ENCODE measurements at places on chromosomes 12 and 14.

DNA sequence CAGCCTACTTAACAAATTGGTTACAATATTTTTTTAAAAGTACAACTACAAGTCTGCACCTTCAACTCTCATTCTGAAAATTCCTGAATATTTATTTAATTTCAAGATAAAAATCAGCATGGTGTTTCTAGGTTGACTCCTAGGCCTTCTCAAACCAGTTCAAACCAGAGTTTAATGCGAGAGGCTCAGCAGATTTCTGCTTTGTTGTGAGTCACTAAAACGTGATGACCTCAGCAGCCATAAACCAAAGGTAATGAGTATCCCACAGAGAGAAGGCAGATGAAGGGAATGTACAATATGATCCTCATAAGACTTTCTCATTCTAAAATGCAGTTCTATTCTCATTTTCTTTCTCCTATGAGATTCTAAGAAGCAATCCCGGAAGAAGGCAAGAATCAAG is 1.5 kb downstream of the PRDM4 start:
- peak; percentile 76 for DNase-seq

- peak; percentile 90 for DNase-seq
These were observed 54.9 kb downstream of the VWF start for GRCh38 chr12:6069437-6070093.

- DNase-seq, result no peak
These were observed 87.9 kb downstream of the PHLDA1 start for GRCh38 chr12:75943730-75944096.

GRCh38 chr12:116790066-116790465 is 52.0 kb downstream of the RNFT2 start:
- no peak for DNase-seq

DNA sequence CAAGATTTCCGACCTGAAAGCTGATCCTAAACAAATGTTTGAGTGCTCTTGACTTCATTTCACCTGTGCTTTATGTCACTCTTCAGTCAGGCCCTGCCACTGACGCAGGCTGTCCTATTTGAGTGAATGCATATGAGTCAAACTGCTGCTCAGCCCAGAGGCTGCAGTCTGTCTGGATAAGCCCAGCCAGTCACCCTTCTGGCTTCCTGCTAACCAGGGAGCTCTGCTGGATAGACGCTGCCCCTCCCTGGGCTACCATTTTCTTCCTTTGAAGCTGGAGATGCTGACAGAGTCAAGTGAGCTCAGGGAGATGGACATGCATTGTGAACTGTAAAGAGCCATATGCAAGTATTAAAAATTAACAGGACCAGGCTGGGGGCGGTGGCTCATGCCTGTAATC is 5.1 kb upstream of the TUNAR start:
- DNase-seq, result no peak

- no peak for DNase-seq
These were observed 114.5 kb downstream of the PHLDA1 start for GRCh38 chr12:75917083-75917482.

Measured in fibroblast of skin of back (primary cell).